Foreskin keratinocyte (primary cell): ENCODE measurements at places on chromosomes 3 and 15.
A peak's percentile ranks its signal among the peaks of the same experiment; 100 is the strongest.

- peak; percentile 43 for DNase-seq
Observed at GRCh38 chr3:177977381-177978158, 558.7 kb upstream of the KCNMB2 start.

DNA sequence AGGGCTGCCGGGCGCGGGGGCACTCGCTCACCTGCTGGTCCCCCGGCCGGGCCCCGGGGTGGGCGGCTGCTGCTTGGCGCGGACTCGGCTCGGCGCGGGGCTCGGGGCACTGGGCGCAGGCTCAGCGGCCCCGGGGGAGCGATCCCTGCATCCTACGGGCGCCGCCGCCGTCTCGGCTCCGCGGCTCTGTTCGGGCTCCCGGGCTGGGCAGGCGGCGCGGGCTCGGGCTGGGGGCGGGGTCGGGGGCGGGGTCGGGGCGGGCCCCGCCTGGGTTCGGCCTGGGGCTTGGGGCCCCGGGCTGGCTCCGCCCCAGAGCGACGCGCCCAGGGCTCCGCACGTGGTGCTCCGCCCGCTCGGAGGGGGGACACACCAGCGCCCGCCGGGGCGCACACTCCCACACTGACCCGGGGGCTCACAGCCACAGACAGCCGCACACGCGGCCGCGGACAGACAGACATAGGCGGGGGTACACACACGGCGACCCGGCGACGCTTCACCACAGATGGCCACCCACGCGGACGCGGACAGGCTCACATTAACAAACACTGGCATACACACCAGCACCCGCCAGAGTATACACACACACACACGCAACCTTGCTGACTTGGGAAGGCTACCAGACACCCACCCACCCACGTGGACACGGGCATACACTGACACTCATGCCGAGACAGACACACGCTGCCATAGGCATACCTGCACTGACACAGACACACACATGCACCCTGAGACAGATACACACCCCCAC is at the start of gene SCN5A:
Gene SCN5A (minus strand): TSS at position 188 of the 748 bp plus-strand sequence. CDS start 16,380 bp downstream, outside the sequence.
- DNase-seq = no peak

DNA sequence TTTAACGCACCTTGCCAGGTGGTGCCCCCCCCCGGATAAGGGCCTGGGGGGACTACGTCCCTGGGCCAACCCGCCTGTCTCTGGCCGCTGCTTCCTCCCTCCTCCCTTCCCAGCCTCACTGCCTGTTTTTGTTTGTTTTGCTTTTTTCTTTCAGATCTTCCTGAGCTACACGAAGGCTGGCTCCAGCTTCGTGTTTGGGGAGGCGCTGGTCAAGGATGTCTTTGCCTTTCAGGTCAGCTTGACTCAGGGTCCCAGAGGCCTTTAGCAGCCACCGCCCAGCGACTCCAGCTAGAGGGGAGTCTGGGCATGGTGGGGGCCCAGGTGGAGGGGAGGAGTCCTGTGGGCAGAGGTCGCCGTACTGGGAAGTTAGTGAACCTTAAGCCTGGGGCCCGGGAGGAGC is 24.1 kb downstream of the SLC28A1 start:
- no peak for DNase-seq

DNA sequence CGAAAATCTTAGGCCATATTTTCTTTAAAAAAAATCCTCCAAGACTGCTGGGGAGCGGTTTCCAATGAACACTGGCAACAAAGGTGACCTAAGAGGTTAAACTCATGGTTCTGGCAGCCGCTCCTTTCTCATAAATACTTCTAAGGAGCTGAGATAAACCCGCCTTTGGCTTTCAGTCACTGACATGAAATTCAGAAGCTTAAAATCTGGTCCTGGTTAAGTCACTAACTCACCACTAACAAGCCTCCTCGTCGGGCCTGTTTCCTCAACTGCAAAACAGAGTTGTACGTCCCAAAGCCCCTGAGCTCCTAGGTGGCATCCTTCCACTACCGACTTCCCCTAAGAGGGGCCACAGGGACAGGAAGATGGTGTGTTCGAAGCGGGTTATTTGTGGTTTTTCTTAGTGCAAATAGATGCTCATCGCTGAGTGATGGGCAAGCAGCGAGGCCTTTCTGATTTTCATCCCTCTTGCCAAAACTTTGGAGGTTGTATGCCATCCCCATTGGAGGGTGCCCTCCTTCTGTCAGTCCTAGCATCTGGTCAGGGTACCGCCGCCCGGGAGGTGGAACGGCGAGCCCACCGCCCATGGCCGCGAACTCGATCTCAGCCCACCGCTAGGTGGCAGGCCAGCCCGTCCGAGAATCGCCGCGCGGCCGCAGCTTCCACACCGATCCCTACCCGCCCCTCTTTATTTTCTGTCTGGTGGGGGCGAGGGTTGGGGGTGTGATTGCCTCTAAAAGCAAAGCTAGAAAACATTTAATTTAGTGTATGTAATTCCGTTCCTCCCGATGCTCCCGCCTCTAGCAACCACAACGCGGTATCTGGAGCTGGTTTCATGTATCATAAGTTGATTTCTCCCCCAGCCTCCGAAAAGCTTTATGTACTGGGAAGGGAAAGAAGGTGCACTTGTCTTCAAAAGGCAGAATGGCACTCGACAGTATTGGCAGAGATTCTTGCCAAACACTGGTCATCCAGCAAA is 4.6 kb downstream of the BCL6 start:
- peak; percentile 50 for DNase-seq

DNA sequence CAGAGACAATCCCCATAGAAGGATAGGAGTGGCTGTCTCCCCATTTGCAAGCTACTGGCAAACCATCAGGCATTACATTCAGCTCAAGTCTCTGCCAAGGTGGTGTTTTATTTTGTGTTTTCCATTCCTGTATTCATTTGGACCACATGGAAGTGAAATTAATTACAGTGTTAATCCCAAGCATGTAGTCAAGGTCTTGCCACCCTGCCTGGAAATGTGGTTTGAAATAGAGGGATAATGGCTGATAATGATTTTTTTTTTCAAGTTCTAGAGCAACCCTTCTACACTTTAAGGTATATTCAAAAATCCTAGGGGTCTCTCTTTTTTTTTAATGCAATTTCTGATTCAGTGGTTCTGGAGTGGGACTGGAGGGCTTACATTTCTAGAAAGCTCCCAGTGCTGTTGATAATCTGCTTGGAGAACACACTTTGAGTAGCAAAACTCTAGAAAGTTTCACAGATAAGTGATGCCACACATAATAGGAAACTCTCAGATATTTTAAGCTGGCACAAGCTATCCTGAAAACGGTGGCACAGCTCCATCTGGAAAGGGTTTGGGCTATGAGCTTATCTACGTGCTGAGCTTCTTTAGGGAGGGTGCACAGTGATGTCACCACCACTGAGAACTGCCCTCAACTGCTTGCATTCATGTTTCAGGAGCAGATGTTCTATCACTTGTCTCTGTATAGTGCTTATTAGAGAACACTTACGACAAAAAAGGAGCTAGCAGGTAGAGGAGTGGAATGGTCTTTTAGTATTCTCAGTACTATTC is 140.1 kb upstream of the IL12A start:
- no peak for DNase-seq

DNA sequence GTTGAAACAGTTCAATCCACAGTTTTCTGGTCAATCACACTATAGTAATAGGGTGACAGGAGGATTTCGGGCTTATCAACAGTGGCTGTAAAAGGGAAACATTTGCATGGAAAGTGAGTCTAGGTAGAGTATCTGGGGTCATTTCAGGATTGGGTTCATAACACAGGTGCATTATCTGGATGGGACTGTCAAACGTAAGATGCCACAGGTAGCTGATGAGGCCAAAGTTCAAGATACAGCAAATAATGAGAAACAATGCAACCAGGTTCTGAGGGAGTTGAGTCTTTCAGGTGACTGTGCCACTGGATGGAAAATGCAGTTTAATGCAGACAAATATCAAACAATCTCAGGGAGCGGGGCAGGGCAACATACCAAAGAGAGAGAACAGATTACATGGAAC is 62.2 kb downstream of the WDR76 start:
- no peak for DNase-seq

DNA sequence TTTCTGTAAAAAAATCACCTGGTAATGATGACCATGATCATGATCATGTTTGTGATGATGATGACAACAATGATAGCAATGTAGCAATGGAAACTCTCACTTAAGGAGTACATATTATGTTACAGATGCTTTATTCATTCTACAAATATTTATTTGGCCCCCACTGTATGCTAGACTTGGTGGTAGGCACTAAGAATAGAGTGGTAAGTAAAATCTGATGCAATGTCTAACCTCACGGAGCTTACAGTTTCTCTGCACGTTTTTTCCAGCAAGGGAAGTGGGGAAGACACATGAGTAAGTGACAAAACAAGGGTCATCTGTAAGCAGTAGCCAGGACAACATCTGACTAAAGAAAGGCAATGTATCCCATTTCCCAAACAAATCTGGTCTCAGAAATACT is 199.4 kb upstream of the MRPL3 start:
- no peak for DNase-seq

- DNase-seq = no peak
Observed at GRCh38 chr3:99485286-99485685, 153.1 kb upstream of the COL8A1 start.

- DNase-seq = no peak
Observed at GRCh38 chr15:101135532-101136166, 116.2 kb downstream of the CHSY1 start.

GRCh38 chr3:181455276-181455675 is 256.4 kb upstream of the SOX2 start:
- no peak for DNase-seq

- no peak for DNase-seq
Observed at GRCh38 chr3:140398387-140398786, 279.5 kb upstream of the TRIM42 start.

- DNase-seq = peak; percentile 87
Observed at GRCh38 chr15:52558196-52558595, 10.6 kb downstream of the ARPP19 start.

GRCh38 chr3:77038930-77039605 is 831 bp upstream of the ROBO2 start:
- peak; percentile 75 for DNase-seq

GRCh38 chr3:165521131-165521871 is 315.9 kb downstream of the BCHE start:
- no peak for DNase-seq

DNA sequence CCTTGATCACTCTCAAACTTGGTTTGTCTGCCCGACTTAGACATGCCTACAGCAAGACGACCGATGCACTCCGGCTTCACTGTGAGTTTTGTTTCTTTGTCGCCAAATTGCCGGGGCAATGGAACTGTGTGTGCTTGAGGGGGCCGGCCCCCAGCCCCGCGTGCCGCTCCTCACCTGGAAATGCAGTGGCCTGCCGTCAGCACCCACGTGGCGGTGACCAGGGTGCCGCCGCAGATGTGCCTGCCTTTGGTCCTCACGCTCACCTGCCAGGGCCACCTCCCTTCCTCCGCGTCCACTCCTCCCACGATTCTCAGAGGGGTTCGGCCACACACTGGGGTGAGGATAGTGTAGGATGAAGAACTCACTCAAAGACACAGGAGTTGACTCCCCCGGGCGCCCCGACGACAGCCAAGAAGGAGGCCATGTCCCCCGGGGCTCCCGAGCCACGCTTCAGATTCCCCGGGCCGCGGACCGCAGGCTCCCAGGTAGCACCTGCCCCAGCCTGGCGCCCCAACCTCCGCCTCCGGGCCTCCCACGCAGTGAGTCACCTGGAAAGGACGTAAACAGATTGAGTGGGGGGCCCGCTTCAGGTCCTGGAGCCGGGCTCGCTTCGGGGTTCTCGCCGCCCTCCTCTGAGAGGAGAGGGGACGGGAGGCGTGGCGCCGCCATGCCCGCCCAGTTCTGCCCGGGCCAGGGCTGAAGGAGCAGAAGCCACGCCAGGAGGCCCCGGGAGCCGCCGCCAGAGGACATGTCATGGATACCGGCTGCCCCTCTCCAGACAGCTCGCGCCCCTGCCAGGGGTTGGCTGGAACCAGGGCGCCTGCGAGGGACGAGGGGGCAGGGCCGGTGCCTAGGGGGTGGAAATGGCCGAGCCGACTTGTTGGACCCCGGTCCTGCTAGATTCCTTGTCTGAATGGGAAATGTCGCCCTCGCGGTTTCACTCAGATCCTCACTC is 29.6 kb downstream of the MYL3 start:
- DNase-seq = no peak

- DNase-seq = no peak
Observed at GRCh38 chr15:92938387-92938786, 38.3 kb downstream of the CHD2 start.

DNA sequence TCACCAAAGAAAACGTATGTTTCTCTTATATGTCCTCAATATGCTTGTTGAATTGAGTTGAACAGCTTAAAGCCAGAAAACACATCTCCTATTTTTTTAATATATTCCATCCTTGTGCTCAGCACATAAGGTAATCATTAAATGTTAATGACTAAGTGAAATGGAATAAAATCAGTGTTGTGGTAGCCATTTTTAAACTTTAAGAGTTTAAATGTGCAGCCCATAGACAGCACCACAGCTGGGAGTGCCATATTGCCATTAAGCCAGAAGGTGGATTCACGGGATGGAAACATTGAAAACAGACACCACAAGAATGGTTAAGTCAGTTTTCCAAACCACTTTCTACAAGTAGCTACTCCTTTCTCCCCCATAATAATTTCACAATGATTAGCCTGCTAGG is 76.8 kb upstream of the C15orf61 start:
- no peak for DNase-seq

- peak; percentile 20 for DNase-seq
Observed at GRCh38 chr3:122858373-122858772, 63.5 kb downstream of the SLC49A4 start.

GRCh38 chr15:77099741-77100463 is 29.0 kb upstream of the TSPAN3 start:
- no peak for DNase-seq

DNA sequence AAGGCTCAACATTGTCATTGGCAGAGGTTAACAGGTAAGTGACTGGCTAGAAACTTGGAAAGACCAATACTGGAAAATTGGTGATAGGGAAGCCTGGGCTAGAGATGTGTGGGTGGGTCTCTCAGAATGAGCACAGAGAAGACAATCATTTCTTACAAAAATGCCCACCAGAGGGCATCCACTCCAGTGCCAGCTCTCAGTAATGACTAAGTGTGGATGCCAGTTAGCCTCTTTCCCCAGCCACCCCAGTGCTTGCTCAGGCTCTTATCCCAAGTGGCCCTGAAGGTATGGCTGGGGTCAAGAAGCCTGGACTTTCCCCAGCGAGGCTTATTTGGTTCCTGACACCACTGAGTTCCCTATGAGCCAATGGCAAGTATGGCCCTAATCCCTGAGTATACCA is 115.9 kb upstream of the ST8SIA2 start:
- DNase-seq = peak; percentile 27

DNA sequence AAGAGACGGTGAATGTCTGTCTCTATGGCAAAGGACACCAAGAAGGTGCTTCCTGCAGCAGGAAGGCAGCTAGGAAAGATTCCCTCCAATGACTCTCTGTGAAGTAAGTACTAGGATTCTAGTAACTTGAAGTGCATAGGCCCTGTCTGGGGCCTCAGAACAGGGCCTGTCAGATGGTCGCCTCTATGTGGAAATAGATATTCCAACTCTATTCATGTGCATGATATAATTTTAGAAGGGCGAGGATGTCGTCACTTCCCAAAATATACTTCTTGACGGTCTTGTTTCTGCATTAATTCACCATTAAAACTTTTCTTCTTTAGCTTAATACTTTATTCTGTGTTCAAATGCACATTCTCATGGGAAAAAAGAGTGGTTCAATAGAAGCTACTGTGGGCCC is 167.0 kb downstream of the TLE3 start:
- no peak for DNase-seq

GRCh38 chr3:72187131-72187530 is 402.2 kb upstream of the PROK2 start:
- DNase-seq = no peak

- no peak for DNase-seq
Observed at GRCh38 chr3:133563816-133564215, 9.7 kb upstream of the CDV3 start.
